ENCODE measurements at places on chromosomes 16 and 17. TPM values are rescaled to one million over a fixed set of nuclear protein-coding genes. Genes with fewer than 3 reads are reported as not detected.

DNA sequence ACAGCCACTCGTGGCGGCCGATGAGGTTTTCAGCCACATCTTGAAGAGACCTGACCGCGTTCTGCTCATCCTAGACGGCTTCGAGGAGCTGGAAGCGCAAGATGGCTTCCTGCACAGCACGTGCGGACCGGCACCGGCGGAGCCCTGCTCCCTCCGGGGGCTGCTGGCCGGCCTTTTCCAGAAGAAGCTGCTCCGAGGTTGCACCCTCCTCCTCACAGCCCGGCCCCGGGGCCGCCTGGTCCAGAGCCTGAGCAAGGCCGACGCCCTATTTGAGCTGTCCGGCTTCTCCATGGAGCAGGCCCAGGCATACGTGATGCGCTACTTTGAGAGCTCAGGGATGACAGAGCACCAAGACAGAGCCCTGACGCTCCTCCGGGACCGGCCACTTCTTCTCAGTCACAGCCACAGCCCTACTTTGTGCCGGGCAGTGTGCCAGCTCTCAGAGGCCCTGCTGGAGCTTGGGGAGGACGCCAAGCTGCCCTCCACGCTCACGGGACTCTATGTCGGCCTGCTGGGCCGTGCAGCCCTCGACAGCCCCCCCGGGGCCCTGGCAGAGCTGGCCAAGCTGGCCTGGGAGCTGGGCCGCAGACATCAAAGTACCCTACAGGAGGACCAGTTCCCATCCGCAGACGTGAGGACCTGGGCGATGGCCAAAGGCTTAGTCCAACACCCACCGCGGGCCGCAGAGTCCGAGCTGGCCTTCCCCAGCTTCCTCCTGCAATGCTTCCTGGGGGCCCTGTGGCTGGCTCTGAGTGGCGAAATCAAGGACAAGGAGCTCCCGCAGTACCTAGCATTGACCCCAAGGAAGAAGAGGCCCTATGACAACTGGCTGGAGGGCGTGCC, 30.1 kb downstream of the CIITA start:
- no peak for DNase-seq

DNA sequence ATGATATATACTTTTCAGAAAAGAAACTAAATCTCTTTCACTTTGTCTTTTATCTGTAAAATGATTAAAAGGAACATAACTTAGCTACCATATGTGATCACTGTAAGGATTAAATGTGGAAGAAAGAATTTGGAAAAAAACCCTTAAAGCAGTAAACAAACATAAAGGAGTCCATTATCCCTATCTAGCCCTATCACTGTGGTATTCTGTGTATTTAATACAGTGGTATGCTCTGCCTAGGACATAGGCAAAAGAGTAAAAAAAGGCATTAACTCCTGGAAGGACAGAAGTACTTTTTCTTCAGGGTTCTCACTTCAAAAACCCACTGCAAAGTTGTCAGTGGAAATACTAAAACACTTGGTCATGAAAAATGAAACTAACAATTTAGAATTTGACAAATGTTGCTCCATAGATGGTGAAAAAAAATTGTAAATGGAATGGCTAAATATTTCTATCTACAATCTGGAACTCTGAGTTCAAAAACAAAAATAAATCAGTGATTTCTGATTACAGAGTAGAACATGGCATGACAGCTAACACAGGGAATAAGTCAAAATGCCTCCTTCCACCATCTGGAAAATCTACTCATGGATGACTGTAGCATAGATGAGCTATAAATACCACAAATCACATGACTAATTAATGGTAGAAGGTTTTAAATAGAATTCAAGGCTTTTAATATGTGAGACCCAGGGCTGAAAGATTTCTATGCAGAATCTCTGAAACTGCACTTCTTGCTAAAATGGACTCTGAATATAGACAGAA, 140.1 kb downstream of the ITFG1 start:
- DNase-seq, result peak; percentile 53

- no peak for DNase-seq
These were observed 116.5 kb downstream of the BANP start for GRCh38 chr16:88067530-88068411.

- DNase-seq, result no peak
These were observed 330.7 kb downstream of the KIF2B start for GRCh38 chr17:54153423-54153822.

DNA sequence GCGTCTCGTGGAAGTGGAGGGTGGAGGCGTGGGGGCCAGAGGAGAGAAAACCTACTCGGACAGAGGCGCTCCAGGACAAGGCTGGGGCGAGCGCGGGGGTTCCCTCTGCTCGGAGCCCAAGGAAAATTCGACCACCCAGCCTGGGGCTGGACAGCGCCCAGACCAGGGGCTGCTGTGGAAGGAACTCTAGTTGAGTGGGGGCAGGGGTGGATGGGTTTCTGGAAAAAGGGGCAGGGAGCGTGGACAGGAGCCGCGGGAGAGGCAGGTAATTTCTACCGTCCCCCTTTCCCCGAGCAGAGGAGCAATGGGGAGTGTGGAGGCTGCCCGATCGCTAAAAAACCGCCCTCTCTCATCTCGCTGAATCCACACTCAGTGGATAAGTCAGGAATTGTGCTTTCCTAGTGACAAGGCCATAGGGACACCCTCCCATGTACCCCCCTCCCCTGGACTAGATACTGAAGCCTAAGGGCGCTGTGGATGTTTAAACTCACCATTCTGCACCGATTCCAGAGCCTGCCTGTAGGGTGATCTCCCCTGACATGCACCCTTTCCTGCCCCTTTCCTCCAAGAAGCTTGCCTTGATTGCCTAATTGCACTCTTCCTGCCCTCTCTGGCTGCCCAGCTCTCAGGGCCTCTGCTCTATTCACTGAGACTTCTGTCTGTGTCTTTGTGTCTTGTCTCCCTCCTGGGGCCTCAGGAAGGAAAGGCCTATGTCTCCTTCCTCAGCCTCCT, 90.7 kb upstream of the TMEM97 start:
- DNase-seq, result no peak

DNA sequence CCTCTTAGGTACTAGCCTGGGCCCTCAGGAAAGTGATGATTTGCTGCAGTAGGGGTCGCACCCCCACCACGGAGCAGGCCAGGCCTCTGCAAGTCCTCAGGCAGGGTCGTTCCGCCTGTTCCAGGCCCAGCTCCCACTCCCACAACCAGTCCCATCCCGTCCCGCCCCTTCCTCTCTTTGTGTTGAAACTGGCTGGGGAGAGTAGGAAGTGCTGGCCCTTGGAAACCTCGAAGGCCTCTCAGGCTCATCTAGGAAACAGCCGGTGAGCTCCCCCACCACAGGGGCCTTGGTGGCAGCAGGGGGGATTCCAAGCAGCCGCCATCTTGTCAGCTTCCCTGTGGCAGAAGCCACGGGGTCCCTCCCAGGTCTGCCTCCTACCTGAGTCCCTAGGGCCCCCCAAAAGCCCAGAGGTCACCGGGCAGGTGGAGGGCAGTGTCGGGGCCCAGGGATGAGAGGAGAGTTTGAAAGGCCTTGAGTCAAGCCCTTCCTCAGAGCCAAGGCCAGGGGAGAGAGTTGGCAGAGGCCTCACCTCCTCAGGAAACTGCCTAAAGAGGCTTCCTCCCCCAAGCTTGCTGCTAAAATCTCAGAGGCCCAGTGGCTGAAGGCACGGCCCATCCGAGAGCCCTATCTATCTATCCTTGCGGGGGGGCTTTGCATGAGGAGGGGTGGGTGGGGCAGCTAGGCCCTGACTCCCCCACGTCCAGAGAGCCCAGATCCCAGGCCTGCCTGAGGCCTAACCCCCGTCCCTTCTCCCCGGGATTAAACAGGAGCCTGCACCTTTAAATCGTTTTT, 22.2 kb downstream of the MMP15 start:
- no peak for DNase-seq

- no peak for DNase-seq
These were observed 10.5 kb downstream of the HAP1 start for GRCh38 chr17:41723801-41724475.

GRCh38 chr16:76614269-76614668, 337.1 kb downstream of the CNTNAP4 start:
- DNase-seq, result no peak

DNA sequence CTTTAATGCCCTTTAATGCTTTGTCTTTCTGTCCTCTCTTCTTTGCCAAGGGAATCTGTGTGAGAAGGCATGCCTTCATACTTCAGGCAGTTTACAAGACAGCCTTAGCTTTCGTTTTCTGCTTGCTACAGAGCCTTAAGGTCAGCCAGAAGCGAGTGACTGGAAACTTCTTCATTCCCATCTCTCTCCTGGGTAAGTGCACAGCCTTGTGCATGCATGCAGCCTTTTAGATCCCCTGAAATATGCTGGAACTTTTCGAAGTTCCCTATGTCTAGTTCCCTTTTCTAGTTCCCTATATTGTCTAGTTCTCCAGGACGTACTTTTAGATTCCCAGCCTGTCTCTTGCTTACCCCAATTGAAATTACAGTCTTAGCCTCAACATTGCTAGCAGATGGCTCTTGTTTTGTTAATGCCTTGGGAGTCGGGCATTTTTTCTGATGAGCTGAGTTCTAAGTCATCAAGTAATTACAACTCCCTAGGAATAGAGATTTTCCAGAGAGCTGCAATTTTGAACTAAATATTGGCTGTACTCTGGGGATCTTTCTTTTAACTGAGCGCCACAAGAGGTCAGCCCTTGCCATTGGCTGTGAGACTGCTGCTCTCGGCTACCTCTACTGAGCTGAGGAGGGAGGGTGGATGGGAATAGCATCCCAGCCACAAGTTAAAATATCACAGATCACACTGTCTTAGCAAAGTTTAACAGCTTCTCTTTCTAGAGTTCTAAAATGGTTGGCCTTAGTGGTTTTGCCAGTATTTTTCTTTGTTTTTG, 22.7 kb upstream of the PPM1D start:
- peak; percentile 88 for DNase-seq

DNA sequence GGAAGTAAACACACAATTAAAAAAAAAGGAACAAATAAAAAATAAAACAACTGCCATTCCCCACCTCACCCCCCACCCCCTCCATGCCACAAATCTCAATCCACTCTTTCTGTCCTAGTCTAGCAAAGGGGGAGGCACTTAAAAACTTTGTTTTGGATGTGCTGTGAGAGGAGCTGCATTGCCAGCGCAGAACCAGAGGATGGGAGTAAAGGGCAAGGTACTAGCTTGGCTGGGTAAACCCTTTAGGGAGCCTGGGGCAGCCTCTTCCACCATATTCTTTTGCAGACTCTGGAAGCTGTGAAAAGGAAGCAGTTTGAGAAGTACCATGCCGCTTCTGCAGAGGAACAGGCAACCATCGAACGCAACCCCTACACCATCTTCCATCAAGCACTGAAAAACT, 1.4 kb downstream of the MRPS7 start:
- DNase-seq, result no peak

DNA sequence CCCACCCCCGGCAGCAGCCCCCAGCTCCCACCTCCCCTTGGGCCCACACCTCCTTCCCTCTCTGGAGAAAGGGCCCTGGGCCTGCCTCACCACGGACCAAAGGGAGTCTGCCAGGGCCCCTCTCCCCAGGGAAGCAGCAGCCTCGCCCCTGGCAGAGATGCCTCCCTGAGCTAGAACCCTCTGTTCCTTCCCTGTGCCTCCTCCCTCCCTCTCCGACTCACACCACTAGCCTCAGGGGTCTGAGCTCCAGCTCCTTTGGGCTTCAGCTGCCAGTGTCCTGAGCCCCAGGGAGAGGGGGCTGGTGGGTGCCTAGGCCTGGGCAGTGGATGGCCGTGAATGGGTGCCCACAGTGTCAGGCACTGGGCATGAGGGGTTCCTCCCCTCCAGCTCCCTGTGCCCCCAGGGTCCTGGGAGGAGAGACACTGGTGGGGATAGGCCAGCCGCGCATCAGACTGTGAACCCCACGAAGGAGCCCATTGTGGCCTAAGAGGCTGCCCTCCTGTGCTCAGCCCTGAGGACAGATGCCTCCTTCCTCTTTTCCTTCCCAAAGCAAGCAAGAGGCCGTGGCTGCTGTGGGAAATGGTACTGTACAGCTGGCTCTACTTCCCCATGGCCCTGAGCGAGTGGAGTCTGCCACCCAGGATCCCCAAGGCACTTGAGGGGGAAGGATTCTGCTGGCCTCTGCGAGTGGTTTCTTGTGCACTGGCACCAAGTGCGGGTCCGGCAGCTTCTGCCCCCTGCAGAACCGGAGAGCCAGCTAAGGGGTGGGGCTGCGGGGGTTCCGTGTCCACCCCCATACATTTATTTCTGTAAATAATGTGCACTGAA, 20.7 kb downstream of the MMP15 start:
- no peak for DNase-seq

DNA sequence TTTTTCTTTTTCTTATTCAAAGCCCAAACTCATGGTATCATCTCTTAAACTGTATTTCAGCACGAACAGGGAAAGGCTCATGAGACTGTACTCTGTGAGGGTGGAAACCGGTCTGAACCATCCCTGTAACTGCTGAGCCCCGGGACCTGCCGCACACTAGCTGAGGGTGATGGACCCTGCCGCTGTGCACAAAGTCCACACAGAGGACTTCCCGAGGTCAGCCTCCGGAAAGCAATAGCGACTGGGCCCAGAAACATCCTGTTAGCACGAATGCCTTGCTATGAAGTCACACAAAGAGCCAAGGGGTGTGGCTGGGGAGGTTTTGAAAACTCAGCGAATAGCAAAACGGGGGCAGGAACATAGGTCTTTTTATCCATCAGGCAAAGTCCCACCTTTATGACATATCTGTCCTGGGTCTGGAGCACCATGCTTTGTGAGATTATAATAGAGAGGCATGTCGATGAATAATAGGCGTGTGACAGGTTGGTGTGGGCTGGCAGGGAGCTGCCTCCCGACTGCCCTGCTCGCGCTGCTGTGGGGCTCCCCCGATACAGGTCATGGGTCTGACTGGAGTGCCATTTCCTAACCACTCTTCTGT, 33.4 kb downstream of the CDK5R1 start:
- no peak for DNase-seq

- DNase-seq, result no peak
These were observed 48.0 kb downstream of the SMPD3 start for GRCh38 chr16:68400083-68400923.

DNA sequence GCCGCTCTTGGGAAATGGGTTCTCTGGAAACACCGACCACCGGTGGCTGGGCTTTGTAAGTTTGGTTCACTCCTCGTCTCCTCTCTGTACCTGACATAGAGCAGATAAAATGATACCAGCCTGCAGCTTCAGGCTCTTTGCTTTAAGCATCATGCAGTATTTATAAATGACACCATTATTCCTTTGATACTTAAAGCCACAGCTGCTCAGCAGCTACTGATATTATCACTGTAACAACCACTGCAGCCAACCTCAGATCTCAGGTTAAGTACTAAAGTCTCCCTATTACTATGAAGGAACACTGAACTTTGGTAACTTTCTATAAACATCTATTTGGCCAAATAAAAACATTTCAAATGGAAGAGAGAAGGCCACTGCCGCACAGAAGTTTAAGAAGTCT, 34.6 kb downstream of the PDIA2 start:
- DNase-seq, result no peak

Gene ERBB2
- total RNA-seq, result 42.2 TPM

Gene ARL4D
- 15.1 TPM for total RNA-seq

Gene RUNDC3A
- total RNA-seq, result under 0.01 TPM

Gene KRTAP9-7
- not detected for total RNA-seq

Gene KRT13
- total RNA-seq, result not detected

Gene TBC1D26
- not detected for total RNA-seq

Gene SDR42E2
- not detected for total RNA-seq

Gene SMIM36
- not detected for total RNA-seq

Gene KRTAP3-2
- total RNA-seq, result not detected
